ENCODE measurements at places on chromosomes 1 and 21. TPM values are rescaled to one million over a fixed set of nuclear protein-coding genes. Genes with fewer than 3 reads are reported as not detected.

- DNase-seq, result no peak
Observed at GRCh38 chr1:206466840-206467649, 3.2 kb upstream of the IKBKE start.

DNA sequence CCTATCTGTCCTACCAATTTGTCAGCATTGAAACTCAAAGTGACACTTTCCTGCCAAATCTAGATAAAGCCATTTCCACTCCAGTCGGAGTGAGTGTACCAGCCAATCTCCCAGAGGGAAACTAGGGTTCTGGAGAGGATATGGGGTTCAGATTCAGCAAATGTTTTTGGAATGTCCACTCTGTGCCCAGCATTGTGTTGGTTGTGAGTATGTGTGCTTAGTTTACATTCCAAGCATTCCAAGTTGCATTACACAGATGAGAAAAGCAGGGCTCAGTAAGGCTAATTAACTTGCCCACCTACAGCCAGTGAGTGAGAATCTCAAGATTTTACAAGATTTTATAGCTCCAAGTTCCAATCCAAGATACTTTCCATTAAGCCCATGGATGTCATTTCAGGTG lies 26.4 kb upstream of the RGS16 start:
- no peak for DNase-seq

The COL16A1 gene
- total RNA-seq, result 15.7 TPM

DNA sequence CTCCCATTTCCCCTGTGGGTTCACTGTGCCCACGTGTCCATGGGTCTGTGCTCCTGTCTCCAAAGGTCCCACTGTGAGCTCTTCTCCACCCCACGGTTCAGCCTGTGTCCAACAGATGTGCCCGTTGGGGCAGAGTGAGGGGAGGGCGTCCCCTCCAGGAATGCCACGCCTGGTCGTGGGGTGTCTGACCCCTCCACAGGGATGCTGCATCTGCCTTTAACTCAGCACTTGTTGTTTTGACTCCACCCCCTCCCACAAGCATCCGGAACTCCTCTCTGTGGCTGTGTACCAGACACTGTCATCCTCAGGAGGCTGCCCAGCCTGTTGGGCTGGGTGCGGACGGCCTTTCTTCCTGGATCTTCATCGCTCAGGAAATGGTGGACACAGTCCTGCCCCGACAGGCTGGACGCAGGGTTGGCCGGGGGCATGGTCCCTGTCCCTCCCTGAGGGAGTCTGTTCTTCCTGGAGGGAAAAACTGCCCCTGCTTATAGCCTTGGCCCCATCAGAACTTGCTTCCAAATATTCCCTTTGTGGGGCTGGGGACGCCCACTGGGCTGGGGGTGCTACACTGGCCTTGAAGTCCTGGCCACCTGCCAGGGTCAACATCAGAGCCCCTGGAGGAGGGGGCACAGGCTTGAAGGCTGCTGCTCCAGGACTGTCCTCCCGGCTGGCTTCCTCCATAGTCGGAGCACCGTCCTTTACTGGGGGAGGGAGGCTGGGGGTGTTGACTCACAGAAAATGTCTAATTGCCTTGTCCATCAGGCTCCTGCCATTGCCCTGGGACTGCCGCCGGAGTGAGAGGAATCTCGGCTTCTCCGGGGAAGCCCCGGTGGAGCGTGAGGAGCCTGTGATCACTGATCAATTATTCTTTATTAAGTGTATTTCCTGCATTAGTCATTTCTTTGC lies 182.0 kb upstream of the C1orf174 start:
- no peak for DNase-seq

DNA sequence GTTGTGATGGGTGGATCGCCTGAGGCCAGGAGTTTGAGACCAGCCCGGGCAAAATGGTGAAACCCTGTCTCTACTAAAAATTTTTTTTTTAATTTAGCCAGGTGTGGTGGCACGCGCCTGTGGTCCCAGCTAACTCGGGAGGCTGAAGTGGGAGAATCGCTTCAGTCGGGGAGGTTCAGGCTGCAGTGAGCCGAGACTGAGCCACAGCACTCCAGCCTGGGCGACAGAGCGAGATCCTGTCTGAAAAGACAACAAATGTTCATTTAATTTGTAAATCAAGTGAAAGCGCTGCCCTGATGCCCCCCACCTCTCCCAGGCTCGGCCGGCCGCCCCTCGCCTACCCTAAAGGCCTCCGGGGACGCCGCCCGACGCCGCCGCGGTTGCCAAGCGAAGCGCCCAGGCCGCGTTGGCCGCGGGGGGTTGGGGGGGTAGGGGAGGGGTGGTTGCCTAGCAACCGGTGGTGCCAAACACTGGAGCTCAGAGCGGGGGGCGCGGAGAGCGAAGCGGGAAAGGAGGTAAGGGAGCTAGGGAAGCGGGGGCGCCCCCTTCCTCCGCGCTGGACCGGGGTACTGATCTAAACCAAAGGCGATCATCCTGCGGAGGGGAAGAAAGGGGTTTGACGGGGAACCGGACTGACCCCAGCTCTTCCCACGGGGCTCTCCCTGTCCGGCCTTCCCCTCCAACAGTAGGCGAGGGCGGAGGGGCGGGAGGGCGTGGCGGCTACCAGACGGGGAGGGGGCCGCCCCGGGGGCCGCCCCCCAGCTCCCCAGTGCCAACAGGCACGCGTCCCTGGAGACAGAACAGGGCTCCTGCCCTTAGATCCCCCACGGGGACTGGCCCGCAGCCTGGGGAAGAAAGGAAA lies at the start of gene TEKT2:
TEKT2 (plus strand) TSS at position 460 of the 862 bp plus-strand sequence. CDS start 828 bp downstream, outside the sequence.
- no peak for DNase-seq

- DNase-seq, result peak; percentile 27
Observed at GRCh38 chr1:1081311-1082238, 7.5 kb upstream of the RNF223 start.
